Fibroblast of the aortic adventitia (primary cell): ENCODE measurements at places on chromosomes 3 and 15.

- DNase-seq = peak; percentile 39
These were observed 217.0 kb downstream of the PDCD6IP start for GRCh38 chr3:34015204-34016142.

- DNase-seq = peak; percentile 55
These were observed 10.6 kb downstream of the CCR9 start for GRCh38 chr3:45896956-45897355.

DNA sequence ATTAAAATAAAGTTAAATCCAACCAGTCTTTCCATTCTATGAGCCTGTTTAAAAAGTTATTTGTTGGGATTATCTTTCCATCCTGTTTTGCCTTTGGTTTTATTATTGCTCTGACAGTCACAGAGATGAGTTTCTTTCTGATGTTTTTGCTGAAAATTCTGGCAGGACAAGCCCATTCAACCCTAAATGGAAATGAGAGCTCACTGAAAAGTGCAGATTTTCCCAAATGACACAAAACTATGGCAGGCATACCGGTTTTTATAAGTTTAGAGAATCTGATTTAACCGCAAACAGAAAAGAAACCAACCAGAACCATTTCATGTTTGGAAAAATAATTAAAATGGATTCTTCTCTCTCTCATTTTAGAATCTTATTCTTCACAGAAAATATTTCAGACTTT, 238.1 kb upstream of the SGO1 start:
- no peak for DNase-seq

DNA sequence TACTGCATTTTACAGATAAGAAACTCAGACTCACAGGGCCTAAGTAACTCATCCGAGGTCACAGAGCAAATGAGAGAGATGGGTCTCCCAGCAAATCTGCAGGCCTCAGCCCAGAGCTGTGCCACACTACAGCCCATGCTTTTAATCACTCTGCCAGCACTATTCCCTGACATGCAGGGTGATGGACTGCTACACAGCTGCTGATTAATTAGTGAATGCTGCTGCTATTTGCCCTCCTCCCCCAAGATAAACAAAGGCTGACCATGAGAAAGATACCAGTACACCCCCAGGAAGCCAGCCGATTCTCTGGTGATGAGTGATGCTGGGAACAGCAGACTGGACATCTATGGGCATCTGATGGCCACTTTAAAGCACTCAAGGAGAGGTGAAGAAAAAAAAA, 39.3 kb downstream of the RFTN1 start:
- DNase-seq = peak; percentile 38

DNA sequence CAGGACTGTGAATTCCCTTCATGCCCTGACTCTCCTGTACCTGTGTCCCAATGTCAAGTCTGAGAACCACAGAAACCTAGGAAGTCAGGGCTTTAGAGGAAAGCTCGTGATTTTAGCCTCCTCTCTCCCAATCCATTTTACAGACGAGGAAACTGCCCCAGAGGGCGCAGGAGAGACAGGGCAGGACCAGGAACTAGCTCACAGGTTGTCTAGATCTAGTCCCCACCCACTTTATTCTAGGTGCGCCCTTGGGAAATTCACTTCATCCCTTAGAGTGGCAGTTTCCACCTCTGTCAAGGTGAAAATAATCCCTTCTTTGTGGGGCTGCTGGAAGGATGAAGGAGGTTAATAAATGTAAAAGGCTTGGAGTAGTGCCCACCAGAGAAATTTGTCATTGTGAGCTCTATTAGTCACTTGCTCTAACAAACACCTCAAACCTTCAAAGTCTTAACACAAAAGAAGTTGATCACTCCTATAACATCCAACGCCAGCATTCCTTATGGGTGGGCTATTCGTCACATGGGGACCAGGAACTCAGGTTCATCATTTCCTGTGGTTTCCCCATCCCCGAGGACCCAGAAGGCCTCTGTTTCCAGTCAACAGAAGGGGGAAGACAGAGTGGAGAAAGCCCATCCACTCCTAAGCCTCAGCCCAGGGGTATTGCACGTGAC, 282.3 kb downstream of the XXYLT1 start:
- no peak for DNase-seq

- DNase-seq = no peak
These were observed 9.2 kb downstream of the CCRL2 start for GRCh38 chr3:46416125-46416810.

DNA sequence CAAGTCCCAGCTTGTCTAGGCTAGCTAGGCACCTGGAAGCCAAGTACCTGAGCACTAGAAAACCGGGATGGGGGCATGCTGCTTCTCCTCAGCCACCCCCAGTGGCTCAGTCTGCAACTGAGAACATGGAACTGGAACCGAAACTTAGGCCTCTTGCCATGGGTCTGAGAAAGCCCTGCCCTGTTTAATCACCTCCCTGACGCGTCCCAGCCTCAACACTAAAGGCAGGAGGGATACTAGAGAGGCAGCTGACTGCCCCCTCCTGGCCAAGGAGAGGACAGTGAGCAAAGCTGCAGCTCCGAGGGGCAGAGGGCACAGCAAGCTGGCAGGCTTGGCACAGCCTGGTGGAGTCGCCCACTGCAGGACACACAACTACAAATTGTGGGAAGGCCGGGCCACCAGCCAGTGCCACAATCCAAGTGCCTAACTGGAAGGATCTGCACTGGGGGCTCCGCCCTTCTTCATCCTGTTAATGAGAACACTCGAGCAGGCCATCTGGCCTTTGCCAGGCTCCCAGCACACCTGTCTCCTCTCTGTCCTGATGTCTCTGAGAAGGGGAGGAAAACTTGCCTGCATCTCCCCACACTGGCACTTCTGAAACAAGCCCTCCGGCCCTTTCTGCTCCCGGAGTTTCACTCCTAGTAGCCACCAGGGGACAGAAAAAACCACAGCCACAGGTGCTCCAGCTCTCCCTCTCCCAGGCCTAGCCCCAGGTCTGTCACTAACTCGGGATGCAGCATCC, 53.7 kb downstream of the BDH1 start:
- DNase-seq = peak; percentile 55

DNA sequence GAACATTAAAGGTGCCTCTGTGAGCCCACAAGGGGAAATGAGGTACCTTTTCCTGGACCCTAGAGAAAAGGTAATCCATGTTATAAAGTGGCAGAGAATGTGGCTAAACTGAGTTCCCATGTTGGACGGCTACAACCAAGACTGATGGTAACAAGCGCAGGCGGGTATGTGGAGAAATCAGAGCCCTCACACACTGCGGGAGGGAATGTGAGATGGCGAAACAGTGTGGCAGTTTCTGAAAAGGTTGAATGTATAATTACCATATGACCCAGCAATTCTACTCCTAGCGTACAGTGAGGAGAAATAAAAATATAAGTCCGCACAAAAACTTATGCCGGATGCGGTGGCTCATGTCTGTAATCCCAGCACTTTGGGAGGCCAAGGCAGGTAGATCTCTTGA, 24.1 kb upstream of the SHISA5 start:
- no peak for DNase-seq

DNA sequence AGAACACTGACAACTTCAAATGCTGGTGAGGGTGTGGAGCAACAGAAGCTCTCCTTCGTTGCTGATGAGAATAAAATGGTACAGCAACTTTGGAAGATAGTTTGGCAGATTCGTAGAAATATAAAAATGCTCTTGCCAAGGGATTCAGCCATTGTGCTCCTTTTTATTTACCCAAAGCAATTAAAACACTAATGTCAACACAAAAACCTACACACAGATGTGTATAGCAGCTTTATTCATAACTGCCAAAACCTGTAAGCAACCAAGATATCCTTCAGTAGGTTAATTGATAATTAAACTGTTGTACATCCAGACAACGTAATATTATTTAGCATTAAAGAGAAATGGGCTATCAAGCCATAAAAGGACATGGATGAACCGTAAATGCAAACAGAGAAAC, 37.8 kb upstream of the LSAMP start:
- DNase-seq = no peak

GRCh38 chr3:162994165-162994564, 1497.6 kb downstream of the OTOL1 start:
- no peak for DNase-seq
